ENCODE measurements at places on chromosomes 3 and 15. TPM values are rescaled to one million over a fixed set of nuclear protein-coding genes. Genes with fewer than 3 reads are reported as not detected.

Gene GPR160
- 33.7 TPM for total RNA-seq

DNA sequence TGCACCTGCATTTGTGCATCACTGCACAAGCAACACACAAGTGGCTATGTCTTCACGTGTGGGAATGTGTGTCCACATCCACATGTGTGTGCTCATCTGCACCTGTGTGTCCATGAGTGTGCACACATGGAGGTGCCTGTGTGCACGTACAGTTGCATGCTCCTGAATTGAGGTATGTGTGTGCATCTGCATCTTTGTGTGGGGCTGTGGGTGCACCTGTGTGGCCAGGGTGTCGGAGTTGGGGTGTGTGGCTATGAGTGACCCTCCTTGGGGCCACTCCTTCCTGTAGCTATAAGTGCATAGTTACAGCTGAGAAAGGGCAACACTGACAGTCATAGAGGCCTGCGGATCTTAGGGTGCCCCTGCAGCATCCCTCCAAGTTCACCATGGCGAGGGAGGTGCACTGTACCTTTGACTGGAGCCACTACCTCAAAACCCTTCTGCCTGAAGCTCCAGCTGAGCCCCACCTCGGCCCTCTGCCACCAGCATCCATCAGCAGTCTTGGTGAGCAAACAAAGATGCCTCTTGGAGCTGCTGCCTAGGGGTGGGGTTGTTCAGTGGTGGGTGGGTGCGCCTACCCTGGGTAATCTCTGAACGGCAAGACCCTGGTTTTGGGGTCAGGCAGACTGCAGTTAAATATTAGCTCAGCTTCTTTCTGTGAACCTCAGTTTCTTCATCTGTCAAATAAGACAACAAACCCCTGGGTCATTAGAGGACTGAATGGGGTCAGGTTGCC is 5.2 kb upstream of the HHATL start:
- no peaks in the 10 kb centered on the region for H3K27me3 ChIP-seq
- no peaks in the 10 kb centered on the region for H3K36me3 ChIP-seq
- H3K4me3 ChIP-seq, result no peak overlapping the region
- H3K27ac ChIP-seq, result no peak overlapping the region
- H3K4me1 ChIP-seq, result no peaks in the 10 kb centered on the region

- H3K4me1 ChIP-seq, result no peaks in the 10 kb centered on the region
- DNase-seq, result no peak
- no peaks in the 10 kb centered on the region for H3K36me3 ChIP-seq
- H3K27me3 ChIP-seq, result no peaks in the 10 kb centered on the region
Observed at GRCh38 chr3:109648027-109648426, 310.7 kb upstream of the DPPA4 start.

DNA sequence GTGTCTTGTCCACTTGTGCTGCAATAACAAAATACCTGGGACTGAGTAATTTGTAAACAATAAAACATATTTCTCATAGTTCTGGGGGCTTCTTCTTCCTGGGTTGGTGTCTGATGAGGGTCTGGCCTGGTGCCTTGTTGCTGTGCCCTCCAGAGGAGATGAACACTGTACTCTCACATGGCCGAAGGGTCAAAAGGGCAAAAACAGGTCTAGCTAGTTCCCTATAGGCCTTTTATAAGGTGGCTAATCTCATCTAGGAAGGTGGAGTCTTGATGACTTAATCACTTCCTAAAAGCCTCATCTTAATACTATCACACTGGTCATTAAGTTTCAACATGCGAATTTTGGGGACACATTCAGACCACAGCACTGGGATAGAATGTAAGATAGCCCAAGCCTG is 228.4 kb downstream of the TLE3 start:
- no peak overlapping the region for H3K27ac ChIP-seq
- no peak for DNase-seq
- peaks cover 29% of the 10 kb centered on the region for H3K27me3 ChIP-seq
- H3K4me1 ChIP-seq, result peaks cover 11% of the 10 kb centered on the region
- H3K36me3 ChIP-seq, result no peaks in the 10 kb centered on the region
- no peak overlapping the region for H3K4me3 ChIP-seq

GRCh38 chr3:71415681-71416122 is 167.8 kb downstream of the FOXP1 start:
- DNase-seq, result no peak
- H3K27me3 ChIP-seq, result no peaks in the 10 kb centered on the region
- H3K36me3 ChIP-seq, result no peaks in the 10 kb centered on the region
- H3K27ac ChIP-seq, result peak overlapping the region; percentile 23
- H3K4me3 ChIP-seq, result no peak overlapping the region
- peaks cover 22% of the 10 kb centered on the region for H3K4me1 ChIP-seq

- peaks cover 2% of the 10 kb centered on the region for H3K4me1 ChIP-seq
- no peak for DNase-seq
- no peaks in the 10 kb centered on the region for H3K27me3 ChIP-seq
- H3K4me3 ChIP-seq, result no peak overlapping the region
- peak overlapping the region; percentile 49 for H3K27ac ChIP-seq
- H3K36me3 ChIP-seq, result no peaks in the 10 kb centered on the region
Observed at GRCh38 chr3:153069598-153070510, 92.2 kb upstream of the RAP2B start.

DNA sequence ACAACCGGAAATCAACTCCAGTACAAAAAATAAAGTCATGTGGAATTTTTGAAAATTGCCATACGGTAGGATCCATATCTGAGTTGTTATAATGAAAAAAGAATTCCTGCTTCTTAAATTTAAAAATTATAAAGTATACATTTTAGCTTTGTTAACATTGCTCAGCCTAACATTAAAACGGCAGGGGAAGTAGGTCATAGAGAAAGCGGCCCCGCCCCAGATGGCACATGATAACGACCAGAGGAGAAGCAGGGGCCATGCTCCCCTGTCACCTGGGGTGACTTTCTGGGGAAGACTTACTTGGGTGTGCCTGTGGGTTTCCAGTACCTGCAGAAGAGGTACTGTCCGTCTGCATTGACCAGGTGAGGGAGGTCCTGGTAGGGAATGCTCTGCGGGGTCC is 921 bp downstream of the MGLL start:
- H3K4me3 ChIP-seq, result no peak overlapping the region
- no peak overlapping the region for H3K27ac ChIP-seq
- H3K36me3 ChIP-seq, result peaks cover under 1% of the 10 kb centered on the region
- H3K27me3 ChIP-seq, result peaks cover 82% of the 10 kb centered on the region

GRCh38 chr3:143068059-143068458 is 51.5 kb upstream of the CHST2 start:
- no peaks in the 10 kb centered on the region for H3K36me3 ChIP-seq
- H3K4me1 ChIP-seq, result peaks cover 10% of the 10 kb centered on the region
- DNase-seq, result no peak

DNA sequence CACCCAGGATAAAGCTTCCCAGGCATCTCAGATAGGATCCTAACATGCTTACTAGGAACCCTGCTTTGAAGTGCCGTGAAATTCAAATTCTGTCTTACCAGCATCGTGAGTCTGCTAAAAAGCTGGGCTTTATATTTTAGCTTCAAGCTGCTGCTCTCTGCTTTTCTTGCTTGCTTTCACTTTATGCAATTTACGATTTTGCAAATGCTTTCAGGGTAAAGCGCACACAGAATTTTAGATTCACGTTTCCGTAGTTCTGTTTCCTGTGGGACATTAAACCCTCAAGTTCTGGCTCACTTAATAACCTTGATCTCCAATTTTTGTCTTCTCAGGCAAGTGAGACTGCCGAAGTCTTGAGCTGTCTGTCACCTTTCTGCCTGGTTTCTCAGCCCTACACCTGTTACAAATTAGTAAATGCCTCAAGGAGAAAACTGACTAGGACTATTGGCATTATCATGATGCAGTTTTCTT is 170.5 kb upstream of the TGFBR2 start:
- no peaks in the 10 kb centered on the region for H3K27me3 ChIP-seq
- no peak for DNase-seq
- H3K36me3 ChIP-seq, result peaks cover under 1% of the 10 kb centered on the region

All from progenitor cell of endocrine pancreas (in vitro differentiated cells).